Aortic smooth muscle cell (primary cell): ENCODE measurements at places on chromosomes 1 and 21. TPM values are rescaled to one million over a fixed set of nuclear protein-coding genes. Genes with fewer than 3 reads are reported as not detected.

Gene DNM3
- 1.1 and 1.2 TPM in 2 replicates for total RNA-seq

Gene OR10J4
- total RNA-seq, result not detected in 2 replicates

Gene SIKE1
- 63.1 and 63.5 TPM in 2 replicates for total RNA-seq

Gene HSF2BP
- total RNA-seq, result 1.1 and 1.2 TPM in 2 replicates

Gene PLA2G2C
- total RNA-seq, result not detected in 2 replicates

Gene TMEM81
- total RNA-seq, result 1.2 and 1.6 TPM in 2 replicates

Gene NUDT4B
- total RNA-seq, result 20.1 and 26.1 TPM in 2 replicates

Gene ADAMTSL4
- 6.3 and 10.4 TPM in 2 replicates for total RNA-seq

Gene OR10J1
- total RNA-seq, result not detected in 2 replicates

Gene REG4
- not detected in 2 replicates for total RNA-seq

Gene CADM3
- 0.13 TPM in 1 of 2 replicates, not detected in the other for total RNA-seq

Gene SMCP
- total RNA-seq, result not detected in 2 replicates
